ENCODE measurements at places on chromosomes 3 and 15.

GRCh38 chr3:194560047-194560446 lies 73.2 kb downstream of the TMEM44 start:
- DNase-seq, result no peak

- no peak for DNase-seq
Observed at GRCh38 chr15:61796056-61796455, 264.2 kb downstream of the VPS13C start.

DNA sequence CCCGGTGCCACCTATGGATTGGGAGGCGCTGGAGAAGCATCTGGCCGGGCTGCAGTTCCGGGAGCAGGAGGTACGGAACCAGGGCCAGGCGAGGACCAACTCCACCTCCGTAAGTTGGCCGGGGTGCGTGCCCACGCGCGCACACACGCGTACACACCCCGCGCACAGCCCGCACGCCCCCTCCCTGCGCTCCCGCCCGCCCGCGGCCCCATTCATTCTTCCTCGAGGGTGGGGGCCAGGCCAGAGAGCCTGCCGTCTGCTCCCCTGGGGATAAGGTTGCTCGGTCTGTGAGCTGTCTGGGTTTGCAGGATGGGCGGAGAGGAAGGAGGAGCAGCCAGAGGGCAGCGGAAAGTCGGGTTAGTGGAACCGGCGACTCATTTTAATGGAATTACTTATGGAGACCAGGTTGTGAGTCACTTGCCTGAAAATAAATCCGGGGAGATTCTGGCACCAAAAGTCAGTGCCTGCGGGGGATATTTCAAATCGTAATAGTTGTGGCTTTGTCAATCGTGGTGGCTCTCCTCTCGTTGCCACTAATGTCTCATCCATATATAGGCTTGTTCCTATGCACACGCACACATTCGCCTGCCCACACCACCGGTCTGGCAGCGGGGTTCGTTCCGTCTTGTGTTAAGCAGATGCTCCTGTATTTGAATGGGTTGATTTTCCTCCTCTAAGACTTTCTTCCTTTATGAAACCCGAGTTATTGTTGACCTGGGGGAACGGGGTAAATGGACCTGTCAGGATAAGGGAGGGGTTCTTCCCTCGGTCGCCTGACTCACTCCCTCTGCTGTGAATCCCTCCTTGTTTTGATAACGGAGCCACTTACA lies 223.4 kb upstream of the IL12A start:
- no peak for DNase-seq

- DNase-seq, result no peak
Observed at GRCh38 chr3:29011966-29012365, 268.9 kb upstream of the RBMS3 start.

GRCh38 chr15:55007561-55007960 lies 189.2 kb downstream of the RSL24D1 start:
- DNase-seq, result no peak

DNA sequence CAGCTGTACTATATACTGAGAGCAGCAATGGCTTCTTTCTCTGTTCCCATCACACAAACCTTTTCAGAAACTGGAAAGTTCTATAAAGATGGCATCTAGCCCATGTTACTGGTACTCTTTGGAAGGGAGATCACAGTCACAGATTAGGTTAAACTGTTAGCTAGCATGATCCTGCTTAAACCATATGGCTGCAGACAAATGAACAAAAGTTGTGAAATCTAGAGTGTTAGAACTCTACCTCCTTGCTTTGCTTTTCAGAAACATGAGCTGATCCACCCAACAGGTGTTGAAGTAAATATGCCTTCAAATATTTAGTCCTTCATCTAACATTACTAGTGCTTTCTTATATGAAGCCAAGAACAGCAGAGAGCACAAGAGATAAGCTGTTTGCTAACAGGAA lies 102.6 kb downstream of the SNRK start:
- DNase-seq, result no peak

- no peak for DNase-seq
Observed at GRCh38 chr3:121707531-121708273, 41.8 kb downstream of the GOLGB1 start.

DNA sequence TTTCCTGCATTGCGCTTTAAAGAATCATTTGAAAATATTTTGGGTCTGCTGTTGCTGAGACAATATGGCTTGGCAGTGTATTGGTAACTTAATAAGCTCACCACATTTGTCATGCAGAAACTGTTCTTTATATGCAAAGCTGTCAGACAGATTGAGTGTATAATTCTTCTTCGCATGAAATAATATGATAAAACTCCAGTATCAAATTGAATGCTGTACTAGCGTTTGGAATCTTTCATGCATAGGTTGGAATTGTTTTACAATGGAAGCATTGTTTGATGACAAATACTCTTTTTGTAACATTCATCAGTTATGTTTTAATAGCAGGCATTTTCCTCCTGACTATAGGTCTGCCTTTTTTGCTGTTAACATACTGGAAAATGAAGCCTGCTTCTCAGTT lies 53.8 kb downstream of the RBMS3 start:
- DNase-seq, result no peak

DNA sequence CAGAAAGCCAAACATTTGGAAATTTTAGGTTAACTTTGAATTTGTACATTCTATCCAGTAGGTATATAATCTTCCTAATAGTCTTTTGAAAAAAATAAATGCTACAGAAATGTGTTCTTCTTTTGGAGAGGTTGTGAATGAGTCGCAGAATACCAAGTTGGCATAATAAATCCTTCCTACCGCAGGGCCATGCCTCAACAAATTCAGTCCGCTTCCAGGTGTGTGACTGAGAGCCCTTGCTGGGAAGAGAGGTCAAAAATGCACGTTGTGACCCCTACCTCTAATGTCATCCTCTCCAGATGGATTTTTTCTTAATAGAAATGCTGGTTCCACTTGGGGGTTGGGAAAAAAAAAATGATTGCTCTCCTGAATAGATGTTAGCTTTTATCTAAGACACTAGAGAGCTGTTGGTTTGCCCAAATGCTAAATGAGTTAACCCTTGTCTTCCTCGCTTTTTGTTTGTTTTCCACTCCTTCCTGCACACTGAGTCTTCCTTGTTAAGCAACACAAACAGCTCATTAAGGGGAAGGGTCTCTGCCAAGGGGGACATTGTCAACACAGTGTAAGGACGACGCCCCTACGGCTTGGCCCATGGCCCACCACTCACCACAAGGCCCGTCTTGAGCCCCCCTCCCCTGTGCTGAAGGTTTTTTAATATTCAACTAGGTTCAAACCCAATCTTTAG lies 33.9 kb downstream of the RLBP1 start:
- DNase-seq, result no peak

- DNase-seq, result no peak
Observed at GRCh38 chr15:42072141-42072685, 22.1 kb downstream of the PLA2G4D start.

GRCh38 chr3:122458992-122459391 lies 43.1 kb upstream of the WDR5B start:
- no peak for DNase-seq
